ENCODE measurements at places on chromosomes 6 and 20.

GRCh38 chr20:4838526-4838925, 116.8 kb downstream of the PRND start:
- no peak for DNase-seq

- DNase-seq: no peak
These were observed 68.7 kb upstream of the STMND1 start for GRCh38 chr6:17032988-17033634.

DNA sequence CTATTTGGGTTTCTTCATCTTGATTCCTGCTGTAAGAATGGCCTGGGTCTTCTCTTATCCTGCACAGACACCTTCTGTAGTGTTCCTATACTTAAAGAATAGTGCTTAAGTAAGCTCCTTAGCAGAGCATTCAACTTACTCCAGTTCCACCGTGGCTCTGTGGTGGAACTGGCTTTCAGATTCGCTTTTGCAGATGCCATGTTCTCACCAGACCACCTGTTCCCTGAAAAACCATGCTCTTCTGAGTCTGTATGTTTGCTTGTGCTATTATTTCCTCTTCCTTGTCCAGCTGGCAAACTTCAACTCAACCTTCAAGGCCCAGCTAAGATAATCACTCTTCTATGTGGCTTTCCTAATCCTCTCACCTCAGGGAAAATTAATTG, 4.9 kb downstream of the ELMO2 start:
- DNase-seq: no peak

DNA sequence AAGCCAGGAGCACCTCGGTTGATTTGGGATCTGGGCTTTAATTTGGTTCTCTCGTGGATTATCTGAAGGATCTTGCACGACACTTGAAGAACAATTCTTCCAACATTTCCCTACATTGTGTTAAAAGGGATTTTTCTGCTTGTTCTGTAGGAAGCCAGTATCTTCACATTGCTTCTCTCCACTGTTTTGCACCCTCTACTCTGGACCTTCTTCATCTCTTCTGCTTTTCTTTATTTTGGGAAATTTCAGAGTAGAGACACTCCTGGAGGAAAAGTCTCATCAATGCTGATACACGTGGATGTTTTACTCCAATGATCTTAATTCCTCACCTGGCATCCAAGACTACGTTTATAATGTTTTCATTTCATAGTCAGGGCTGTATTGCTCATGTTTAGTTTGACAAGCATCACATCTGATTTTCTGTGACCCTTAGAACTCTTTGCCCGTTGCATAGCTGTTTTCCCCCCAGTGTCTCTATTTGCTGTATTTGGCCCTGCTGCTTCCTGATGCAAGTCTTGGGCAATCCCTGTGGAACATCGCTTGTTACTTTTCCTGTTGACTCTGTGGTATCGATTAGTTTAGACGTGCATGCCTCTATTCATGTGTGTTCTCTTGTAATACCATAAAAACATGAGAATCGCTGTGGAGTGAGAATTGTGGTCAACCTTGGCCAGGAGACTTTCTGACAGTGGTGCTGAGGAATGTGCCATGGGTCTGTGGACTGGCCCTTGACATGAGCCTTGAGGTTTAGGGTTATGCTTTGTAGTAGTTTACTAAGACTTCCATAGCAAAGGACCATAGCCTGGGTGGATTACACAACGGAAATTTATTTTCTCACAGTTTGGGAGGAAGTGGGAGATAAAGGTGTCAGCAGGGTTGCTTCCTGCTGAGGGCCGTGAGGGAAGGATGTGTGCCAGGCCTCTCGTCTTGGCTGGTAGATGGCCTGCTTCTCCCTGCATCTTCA, 12.5 kb downstream of the PLCB1 start:
- DNase-seq: no peak

- no peak for DNase-seq
These were observed 56.9 kb downstream of the FAM217A start for GRCh38 chr6:4021854-4022695.

GRCh38 chr20:14422892-14423291, 85.5 kb upstream of the FLRT3 start:
- DNase-seq: peak; percentile 91

- DNase-seq: no peak
These were observed 38.7 kb downstream of the MAP3K5 start for GRCh38 chr6:136753624-136754023.

GRCh38 chr6:43879722-43880121, 109.7 kb downstream of the VEGFA start:
- no peak for DNase-seq

DNA sequence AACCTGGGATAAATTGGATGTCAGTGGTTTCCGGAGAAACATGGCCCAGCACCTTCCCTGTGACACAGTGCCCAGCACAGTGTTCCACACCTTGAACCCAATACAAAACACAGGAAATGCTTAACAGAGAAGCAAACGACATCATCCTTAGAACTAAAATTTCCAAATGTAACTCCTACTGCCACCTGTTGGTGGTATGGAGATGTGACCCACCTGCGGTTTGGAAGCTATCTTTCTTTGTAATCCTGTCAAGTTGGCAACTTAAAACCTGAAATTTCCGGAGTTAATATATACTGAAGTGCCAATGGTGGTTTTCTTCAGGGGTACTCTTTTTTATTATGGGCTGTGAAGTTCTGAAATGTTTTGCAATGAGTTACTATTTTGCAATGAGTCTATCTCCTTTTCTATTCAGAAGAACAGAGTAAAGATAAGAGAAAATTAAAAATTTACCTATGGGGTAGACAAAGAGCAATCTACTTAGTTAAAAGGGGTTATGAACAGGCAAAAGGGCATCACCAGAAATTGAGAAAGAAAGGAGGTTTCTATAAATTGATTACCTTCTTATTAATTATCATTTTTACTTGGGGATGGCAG, 658.8 kb downstream of the PTPRT start:
- peak; percentile 61 for DNase-seq

Data from NCI-H748 treated with DMSO at 0.1 percent for 48 hours (cell line).